ENCODE measurements at places on chromosomes 16 and 17.

- no peak for DNase-seq
Measured at GRCh38 chr16:49739381-49739780, 116.5 kb downstream of the ZNF423 start.

DNA sequence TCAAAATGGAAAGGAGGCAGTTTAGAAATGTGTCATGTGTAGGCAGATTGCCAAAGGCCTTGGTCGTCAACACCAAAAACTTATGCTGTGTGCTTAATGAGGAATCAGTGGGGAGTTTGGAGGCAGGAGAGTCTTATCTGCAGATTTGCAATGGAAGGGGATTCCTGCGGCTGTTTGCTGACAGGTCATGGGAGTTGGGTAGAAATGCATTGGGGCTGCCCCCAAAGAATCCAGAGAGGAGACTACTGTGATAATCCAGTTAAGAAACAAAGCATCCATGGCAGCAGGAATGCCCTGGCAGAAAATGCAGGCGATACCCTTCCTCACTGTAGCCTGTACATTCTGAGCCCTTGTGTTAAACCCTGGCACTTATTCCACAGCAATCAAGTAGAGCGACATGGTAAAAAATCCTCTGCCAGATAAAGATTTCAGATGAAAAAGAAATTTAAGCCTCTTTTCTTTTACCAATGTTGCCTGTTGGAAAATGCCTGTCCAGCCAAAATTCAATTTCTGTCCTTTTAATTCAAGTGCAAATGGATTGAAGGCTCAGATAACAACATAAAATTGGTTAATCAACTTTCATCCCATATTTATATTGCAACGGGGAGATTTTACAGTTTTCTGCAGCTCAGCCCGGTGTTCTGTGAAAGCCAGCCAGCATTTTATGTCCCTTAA is 491.0 kb upstream of the CDH5 start:
- no peak for DNase-seq

DNA sequence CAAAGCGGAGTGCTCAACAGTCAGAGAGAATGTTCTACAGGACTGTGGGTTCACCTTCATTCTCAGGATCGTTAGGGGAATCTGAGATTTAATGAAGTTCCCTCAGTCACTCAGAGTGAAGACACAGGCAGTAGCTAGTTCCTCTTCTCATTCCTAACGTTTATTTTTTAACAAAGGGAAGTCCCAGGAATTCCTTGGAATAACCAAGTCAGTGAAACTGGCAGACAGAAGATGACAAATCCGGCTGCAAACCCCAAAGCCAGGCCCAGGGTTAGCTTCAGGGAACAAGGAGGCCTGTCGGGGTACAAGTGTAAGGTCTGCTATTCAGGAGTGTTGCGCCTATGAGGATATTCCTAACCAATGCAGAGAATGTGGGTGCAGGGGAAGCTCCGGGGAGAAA is 42.0 kb downstream of the COTL1 start:
- no peak for DNase-seq

DNA sequence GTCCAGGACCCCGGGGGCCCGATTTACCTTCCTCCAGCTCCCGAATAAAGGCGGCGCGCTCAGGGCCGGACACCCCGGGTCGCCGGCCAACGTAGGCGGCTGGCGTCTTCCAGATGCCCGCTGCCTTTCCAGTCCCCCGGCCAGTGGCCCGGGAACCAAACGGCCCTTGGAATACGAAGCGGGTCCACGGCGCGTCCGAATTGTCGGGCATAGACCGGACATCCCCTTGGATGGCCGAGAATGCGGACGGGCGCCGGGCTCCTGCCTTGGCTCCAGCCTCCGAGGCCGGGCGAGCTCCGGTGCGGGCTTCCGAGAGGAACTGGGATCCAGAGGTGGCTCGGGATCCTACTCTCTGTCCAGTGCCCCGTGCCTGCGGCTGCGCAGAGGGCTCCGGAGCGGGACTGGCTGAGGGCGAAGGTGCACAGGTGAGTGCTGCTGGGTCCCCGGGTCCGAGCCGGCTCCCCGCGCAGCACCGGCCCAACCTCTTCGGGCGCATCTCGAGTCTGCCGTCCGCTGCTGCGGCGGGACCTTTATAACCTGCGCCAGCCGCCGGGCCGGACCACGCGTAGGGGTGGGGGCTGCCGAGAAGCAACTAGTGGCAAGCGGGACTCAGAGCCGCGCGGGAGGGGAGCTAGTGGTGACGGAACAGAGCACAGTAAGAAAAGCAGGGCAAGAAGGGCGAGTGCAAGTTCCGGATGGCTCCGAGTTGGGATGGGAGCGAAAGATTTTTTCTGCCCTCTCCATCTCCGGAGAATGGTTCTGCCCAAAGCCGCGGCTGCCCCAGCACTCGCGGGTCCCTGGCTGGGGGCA is at the start of gene HAP1:
HAP1 (minus strand) TSS at position 505 of the 810 bp plus-strand sequence; CDS start at position 496, 9 bp downstream.
- DNase-seq: peak; percentile 74

All from NCI-H526 (cell line).